Activated CD4-positive, CD25-positive, alpha-beta regulatory T cell (primary cell): ENCODE measurements at places on chromosomes 13 and 19.

- no peak for DNase-seq
Measured at GRCh38 chr13:53405616-53406015, 377.0 kb downstream of the OLFM4 start.

DNA sequence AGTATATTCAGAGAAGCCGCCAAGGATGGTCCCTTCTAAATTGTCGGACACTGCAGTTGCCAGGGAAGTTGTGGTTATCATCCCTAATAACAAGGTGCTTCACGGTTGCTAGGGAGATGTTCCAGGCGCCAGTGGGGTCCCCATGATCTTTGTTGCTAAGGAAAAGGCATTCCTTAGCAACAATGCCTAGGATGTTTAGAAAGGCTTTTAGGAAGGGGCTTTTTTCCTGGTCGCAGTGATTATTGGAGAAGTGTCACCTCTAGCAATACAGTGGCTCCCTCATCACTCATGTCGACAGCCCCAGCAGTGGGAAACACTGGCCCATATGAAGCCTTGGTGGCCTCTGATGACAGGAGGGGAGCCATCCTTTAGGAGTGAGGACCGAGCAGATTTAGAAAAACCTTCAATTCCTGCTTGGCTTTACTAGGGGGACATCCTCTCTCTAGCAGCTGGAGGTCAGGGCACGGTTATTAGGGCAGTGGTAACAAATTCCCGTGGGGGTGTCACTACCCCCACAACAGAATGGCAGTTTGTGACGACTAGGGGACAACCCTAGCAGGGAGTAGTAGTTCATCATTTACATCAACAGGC is 6.4 kb upstream of the TMC4 start:
- no peak for DNase-seq

DNA sequence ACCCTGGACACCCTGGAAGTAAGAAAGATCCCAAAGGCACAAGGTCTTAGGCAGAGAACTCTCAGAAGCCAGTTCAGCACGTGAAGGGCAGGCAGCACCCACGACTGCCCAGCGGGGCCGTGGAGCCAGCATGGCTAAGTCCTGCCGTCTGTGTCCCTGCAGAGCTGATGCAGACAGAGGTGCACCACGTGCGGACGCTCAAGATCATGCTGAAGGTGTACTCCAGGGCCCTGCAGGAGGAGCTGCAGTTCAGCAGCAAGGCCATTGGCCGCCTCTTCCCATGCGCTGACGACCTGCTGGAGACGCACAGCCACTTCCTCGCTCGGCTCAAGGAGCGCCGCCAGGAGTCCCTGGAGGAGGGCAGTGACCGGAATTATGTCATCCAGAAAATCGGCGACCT is 44.8 kb downstream of the PEX11G start:
- DNase-seq, result no peak

DNA sequence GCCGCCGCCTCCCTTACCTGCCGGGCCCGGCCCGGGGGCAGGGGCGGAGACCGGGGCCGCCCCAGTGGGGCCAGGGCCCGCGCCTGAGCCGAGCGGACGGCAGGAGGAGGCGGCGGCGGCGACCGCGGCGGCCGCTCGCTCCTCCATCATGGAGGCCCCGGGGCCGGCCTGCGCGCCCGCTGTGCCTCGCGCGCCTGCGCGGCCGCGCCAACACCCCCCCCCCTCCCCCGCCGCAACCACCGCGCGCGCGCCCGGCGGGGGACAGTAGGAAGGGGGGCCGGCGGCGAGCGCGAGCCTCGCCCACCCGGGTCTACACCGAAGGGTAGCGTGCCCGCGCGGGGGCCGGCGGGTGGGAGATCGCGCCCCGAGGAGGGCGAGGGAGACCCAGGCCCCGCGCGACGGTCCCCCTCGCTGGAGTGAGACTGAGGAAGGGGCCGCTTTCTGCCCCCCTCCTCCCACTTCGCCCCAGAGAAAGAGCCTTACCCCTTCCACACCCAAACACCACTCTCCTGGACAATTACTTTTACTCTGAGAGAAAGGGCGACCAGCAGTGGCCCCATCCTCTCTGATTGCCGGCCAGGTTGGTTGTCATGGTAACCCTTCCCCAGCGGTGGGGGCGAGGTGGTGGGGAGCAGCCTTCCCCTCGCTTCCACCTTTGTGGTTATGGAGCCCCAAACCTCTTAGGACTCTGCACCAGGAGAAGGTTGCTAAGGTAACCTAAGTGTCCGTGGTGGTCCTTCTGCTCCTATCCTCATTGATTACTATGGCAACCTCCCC is at the start of gene STRN4:
Gene STRN4, minus strand, starts transcription at position 170 of the 777 bp plus-strand sequence. Its CDS starts 20 bp downstream, at position 150.
- DNase-seq, result peak; percentile 21

GRCh38 chr19:45112111-45112827 is 19.3 kb downstream of the PPP1R37 start:
- DNase-seq, result no peak

- DNase-seq, result no peak
Measured at GRCh38 chr13:38606699-38607535, 80.0 kb upstream of the FREM2 start.

GRCh38 chr13:46143184-46143701 is 38.4 kb upstream of the CPB2 start:
- no peak for DNase-seq

GRCh38 chr19:40716031-40716481 is 630 bp downstream of the COQ8B start:
- peak; percentile 39 for DNase-seq
